Stimulated activated CD8-positive, alpha-beta memory T cell treated with anti-CD3 and anti-CD28 coated beads, Interleukin-4, amount 100 ng/mL, for 4 hours (primary cell): ENCODE measurements at places on chromosomes 12 and 14.

DNA sequence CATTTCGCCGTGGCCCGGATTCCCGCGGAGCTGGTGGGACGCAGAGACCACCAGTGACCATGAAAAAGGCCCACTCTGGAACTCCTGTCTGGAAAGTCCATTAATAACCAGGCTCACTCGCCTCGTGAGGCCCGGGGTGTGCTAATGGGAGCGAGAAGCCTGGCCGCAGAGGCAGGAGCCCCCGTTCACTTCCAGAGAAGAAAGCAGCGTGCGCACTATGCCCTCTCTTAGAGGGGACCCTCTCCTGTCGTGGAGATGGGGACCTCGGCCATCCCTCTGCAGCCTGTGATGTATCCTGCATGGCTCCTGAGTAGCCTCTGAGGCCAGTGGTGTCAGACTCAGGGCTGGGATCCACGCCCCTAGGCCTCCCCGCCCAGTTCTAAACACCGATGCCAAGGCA lies 134.1 kb upstream of the VRK1 start:
- DNase-seq, result no peak

- DNase-seq, result no peak
Observed at GRCh38 chr14:100297320-100298300, 8.6 kb downstream of the SLC25A29 start.

DNA sequence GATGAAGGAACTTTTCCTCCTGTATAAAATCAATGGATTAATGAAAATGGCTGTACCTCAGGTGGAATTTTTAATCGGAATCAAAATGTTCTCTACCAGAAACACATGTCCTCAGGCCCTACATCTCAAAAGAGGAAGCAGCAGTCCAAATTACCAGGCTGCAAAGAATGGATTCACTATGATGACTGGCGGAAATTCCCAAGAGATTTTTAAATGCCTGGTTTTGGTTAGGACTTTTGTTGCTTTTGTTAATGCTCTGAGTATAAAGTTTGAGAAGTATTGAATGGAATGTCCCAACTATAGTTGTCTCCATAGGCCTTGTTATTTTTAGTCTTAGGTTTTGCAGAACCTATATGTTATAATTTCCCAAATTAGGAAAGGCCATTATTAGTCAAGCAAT lies 11.2 kb upstream of the IFNG start:
- DNase-seq, result no peak

DNA sequence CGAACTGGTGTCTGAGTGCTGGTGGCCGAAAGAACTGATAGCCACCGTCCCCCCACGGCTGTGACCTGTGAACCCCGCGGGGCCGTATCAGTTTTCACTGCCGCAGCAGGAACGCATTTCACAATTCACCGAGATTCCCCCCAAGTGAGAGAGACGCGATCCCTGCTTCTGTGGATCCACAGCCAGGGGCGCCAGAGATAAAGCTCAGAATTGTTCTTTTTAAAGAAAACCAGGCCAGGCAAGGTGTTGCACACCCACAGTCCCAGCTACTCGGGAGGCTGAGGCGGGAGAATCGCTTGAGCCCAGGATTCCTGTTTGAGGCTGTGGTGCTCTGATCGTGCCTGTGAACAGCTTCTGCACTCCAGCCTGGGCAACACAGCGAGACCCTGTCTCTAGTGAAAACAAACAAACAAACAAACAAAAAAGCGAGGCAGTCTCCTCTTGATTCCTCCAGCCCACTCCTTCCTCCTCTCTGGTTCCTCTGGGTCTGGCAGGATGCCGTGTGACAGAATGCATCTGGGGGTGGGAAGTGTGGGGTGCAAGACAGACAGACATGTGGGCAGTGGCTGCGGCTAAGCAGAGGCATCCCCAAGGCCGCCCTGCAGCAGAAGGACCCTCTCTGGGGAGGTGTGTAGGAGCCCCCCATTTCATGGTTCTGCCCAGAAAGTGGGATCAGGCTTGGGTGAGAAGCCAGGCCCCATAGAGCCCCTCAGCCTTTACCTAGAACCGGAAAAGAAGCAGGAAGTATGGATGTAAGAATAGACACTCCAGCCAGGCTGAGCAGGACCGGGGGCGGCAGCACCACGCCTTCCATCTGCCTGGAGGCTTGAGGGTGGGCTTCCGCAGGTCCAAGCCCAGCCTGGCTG lies 39.2 kb upstream of the PPP1R13B start:
- no peak for DNase-seq

DNA sequence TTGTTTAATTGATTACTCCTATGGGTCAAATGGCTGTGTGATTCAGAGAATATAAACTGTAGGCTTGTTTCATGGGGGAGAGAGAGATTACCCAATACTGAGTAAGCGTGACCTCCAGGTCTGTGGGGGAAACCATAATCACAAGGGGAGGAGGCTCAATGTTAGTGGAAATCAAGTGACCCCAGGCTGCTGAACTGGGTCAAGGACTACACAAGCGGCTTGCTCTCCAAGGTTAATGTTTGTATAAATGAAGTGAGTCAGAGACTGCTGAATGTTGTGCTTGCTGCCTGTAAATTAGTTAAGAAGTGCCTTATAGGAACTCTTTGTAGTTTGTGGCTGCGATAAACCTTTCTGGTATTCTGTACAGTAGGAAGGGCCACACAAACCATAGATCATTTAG lies 479.7 kb downstream of the AACS start:
- DNase-seq, result no peak

GRCh38 chr12:131063960-131064359 lies 110.3 kb downstream of the ADGRD1 start:
- no peak for DNase-seq

- no peak for DNase-seq
Observed at GRCh38 chr12:124593176-124593575, 25.8 kb upstream of the NCOR2 start.

DNA sequence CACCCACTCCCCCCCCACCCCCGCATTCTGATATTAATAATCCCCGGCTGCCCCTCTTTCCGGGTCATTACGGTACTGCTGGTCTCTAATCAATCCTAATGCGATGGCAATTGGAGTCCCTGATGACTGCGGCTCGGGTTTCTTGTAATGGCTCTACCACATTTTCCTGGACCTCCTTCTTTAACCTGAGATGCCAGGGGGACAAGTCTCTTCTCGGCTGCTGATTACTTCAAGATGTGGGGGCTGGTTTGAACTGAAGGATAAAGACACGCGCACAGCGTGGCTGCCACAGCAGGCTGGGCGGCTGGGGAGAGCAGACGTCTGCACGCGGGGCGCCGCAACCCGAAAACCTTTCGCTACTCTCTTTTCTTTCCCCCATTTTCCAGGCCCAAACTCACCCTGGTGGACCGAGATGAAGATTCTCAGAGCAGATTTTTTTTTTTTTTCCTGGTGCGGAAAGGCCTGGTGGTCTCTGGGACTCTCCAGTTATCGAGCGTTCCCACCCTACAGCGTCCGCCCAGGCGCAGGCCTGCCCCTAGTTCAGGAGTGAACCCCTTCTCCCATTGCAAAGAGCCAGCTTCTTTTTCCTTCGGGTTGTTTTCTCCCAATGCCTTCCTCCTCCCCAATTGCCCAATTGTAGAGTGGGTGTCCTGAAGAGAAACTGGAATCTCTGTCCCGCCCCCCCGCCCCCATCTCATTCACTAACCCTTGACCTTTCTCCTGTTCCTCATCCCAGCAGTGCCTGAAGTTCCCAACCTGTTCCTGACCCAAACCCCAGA lies 6.0 kb upstream of the SIX1 start:
- no peak for DNase-seq

GRCh38 chr12:52182384-52182783 lies 9.4 kb downstream of the KRT80 start:
- DNase-seq, result no peak

- DNase-seq, result no peak
Observed at GRCh38 chr14:69710378-69710777, 56.6 kb upstream of the SRSF5 start.

DNA sequence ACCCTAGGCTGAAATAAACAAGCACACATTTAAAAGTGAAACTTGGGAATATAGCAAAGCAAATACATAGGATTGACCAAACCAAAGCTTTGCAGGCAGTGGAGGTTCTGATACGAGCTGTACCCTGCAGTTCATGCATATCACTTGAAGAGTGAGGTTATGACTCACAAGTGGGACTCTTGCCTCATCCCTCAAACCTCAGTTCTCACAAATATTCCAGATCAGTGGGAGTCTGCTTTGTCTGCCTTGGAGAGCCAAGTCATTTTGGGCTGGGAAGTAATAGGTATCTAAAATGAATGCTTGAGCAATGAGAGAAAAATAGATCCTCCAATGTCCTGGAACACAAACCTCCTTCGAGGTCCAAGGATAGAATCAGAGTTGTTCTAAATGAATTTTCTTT lies 116.4 kb downstream of the LRIG3 start:
- DNase-seq, result no peak

GRCh38 chr14:25069879-25070278 lies 19.9 kb upstream of the STXBP6 start:
- DNase-seq, result no peak
